Upper lobe of left lung (tissue), 6 donors: ENCODE measurements at places on chromosomes 2 and 18. TPM values are rescaled to one million over a fixed set of nuclear protein-coding genes. Genes with fewer than 3 reads are reported as not detected.

DNA sequence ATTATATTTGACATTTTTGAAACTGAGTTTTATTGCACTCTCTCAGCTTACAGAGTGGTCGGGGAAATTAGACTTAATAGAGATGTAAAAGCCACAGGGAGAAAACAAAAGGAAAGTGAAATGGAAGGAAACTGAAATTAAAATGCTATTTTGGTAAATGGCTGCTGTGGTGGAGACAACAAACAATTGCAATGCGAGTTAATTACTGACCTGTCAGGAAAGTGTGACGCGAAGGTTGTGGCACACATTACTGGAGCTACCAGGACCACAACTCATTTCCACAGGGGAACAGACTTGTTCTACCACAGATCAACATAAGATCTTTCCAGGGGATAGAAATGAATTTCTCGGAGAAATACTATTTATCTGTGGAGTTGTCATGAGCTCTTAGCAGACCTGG lies 19.5 kb downstream of the ARHGAP15 start:
- no peak for DNase-seq
- no peak overlapping the region for H3K4me3 ChIP-seq
- H3K36me3 ChIP-seq: no peaks in the 10 kb centered on the region
- no peak overlapping the region for H3K27ac ChIP-seq
- H3K27me3 ChIP-seq: no peaks in the 10 kb centered on the region
- no peaks in the 10 kb centered on the region for H3K4me1 ChIP-seq

GRCh38 chr18:31491586-31491985 lies 6.4 kb upstream of the DSG2 start:
- no peak overlapping the region for H3K27ac ChIP-seq
- H3K4me3 ChIP-seq: no peak overlapping the region
- no peaks in the 10 kb centered on the region for H3K27me3 ChIP-seq
- DNase-seq: no peak
- no peaks in the 10 kb centered on the region for H3K4me1 ChIP-seq

DNA sequence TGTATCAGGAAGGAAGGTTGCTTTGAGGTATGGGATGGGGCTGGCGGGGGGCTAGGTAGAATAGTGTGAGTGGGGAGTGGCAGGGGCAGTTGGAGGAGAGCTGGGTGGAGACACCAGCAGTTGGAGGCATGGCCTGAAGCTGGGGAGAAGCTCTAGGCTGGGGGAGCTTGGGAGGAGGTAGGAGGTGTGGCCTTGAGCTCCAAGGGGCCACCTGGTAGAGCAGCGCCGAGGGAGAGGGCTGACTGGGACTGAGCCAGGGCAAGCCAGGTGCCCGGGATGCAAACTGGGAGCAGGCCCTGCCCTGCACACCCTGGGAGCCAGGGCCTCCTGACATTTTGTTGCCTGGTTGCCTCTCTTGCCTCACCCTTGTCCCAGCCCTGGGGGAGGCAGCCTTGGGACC lies 33.1 kb upstream of the PDIA6 start:
- H3K36me3 ChIP-seq: no peaks in the 10 kb centered on the region
- no peak overlapping the region for H3K4me3 ChIP-seq
- no peaks in the 10 kb centered on the region for H3K4me1 ChIP-seq
- no peak overlapping the region for H3K27ac ChIP-seq
- H3K27me3 ChIP-seq: no peaks in the 10 kb centered on the region

- DNase-seq: no peak
- no peaks in the 10 kb centered on the region for H3K36me3 ChIP-seq
- H3K4me3 ChIP-seq: no peak overlapping the region
- H3K4me1 ChIP-seq: no peaks in the 10 kb centered on the region
- H3K27me3 ChIP-seq: no peaks in the 10 kb centered on the region
Observed at GRCh38 chr2:28322981-28323396, 69.7 kb upstream of the FOSL2 start.

Gene KCNG2
- 0.49 TPM for total RNA-seq
